ENCODE measurements at places on chromosomes 1 and 21.

DNA sequence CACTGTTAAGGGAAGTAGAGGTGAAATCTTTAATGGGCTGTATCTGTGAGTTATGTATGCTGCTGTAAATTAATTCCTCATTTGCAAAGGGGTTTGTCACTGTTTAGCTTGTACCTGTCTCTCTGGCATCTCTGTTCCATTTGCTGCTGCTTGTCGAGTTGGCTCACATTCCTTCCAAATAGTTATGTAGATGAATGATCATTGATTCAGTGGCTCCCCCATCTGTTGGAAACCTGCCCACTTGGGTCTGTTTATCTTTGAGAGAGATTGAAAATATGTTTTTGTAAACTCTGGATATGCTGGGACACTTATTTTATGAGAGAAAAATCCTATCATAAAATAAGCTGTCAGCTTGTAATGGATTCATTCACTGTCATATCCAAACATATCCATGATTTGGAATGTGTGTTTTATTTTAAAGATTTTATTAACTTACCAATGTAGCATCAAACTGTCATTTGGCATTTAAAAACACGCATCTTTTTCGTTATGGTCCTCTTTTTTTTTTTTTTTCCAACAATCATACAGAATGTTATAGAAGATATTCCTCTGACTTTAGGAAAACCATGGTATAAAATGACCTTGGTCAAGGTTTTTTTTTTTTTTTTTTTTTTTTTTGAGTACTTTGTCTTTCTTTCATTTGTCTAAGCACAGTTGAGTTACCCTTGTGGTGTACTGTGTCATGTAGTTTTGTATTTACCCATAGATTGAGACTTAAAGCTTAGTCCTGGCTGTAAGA is 3.5 kb downstream of the RYR2 start:
- DNase-seq: no peak

- no peak for DNase-seq
Observed at GRCh38 chr21:25387665-25388064, 219.6 kb downstream of the MRPL39 start.

- no peak for DNase-seq
Observed at GRCh38 chr1:207015791-207016190, 16.8 kb downstream of the C1orf116 start.

DNA sequence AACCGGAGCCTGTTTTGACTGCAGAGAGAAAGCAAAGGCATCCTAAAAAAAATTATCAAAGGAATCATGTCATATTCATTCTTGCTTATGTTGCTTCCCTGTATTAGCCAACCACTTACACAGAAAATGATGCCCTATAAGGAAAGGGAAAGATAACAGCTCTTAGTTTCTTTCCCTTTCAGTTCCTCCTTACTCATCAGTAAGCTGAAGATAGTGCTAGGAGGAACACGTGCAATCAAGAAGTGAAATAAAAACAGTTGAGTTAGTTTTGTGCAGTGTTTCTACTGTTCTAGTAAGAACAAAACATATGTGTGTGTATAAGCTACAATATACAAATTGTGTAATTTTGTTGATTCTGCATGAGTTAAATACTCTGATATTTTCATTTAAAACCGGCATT is 45.3 kb upstream of the MTF2 start:
- no peak for DNase-seq

DNA sequence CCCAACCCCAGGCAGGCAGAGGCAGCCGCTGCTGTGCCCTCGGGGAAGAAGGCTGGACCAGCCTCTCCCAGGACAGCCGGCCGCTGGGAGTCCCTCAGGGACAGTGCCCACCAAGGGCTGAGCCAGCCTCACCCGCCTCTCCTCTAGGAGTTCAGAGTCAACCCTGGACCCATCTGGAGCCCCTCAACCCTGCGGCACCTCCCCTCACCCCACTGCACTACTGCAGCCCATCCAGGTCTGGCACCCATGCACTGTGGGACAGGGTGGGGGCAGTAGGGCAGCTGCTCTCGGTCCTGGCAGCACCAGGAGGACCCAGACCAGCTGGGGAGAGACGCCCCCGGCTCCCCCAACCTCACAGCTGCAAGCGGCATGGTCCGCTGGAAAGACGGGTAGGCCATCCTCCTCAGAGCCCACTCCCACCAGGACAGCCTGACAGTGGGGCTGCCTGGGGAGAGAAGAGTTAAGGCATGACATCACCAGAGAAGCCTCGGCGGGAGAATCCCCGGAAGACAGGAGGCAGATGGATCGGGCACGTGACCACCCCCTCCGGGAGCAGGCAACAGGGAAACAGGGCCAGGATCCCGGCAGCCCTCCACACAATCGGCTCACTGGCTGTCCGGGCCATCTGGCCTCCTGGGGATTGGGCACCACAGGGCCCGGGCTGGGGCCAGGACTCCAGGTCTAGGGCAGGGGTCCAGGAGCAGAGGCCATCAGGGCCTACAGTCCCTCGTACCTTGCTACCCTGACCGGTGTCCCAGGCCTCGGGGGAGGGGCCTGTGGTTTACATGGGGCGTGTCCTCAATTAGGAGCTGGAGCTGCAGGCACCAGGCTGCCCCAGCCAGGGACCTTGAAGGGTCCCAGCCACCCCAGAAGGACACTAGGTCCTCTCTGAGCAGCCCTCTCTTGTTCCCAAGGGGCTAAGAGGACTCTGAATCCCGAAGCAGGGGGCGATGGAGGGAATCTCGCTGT is 3.1 kb downstream of the ACAP3 start:
- DNase-seq: no peak

DNA sequence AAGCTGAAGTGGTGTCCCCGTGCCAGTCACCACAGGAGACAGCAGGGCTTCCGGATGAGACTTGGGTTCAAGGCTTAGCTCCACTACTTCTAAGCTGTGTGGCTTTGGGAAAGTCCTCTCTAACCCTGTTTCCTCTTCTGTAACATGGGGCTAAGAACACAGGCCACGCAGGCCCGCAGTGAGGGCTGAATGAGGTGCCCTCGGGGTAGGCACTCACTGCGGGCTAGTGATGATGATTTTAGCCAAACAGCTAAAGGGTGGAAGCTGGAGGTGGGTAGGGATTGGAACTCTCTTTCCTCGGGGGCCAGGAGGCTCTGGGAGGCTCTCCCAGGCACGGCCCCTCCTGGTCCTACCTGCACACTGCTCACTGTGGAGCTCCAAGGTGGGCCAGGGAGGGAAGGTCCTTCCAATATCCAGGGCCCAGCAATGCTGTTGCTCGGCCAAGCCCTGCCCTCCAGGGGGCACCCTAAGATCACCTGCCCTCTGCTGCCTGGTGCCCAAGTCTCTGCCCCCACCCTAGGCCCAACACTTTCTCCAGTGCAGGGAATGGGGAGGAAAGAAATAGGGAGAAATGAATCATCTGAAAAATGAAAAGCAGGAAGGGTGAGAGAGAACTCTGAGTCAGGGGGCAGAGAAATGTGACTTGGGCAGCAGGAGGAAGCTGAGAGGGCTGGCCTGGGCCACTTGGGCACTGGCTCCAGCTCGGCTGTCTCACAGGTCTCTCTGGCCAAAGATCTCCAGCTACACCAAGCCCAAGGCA is 19.2 kb upstream of the EVA1B start:
- peak; percentile 87 for DNase-seq

- peak; percentile 93 for DNase-seq
Observed at GRCh38 chr1:63746129-63746864, 27.5 kb upstream of the ROR1 start.

DNA sequence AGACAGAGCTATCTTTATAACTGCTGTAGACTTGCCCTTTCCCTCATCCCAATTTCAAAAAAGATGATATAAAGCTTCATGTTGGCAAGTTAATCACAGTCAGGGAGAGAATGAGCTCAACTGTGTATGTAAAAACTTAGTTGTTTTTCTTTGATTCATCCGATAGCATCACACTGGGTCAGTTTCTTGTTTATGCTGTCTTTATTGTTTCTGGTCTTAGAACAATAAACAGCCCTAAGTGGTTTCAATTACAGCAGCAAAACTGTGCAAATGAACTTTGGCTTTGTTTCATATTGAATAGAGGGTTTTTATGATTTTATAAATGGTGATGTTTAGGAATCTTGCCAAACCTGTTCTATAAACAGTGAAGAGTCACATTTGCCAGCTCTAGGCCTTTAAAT is 423.8 kb upstream of the CXADR start:
- DNase-seq: peak; percentile 6

All from PC-3 (cell line).